ENCODE measurements at places on chromosomes 13 and 19.
A peak's percentile ranks its signal among the peaks of the same experiment; 100 is the strongest.

DNA sequence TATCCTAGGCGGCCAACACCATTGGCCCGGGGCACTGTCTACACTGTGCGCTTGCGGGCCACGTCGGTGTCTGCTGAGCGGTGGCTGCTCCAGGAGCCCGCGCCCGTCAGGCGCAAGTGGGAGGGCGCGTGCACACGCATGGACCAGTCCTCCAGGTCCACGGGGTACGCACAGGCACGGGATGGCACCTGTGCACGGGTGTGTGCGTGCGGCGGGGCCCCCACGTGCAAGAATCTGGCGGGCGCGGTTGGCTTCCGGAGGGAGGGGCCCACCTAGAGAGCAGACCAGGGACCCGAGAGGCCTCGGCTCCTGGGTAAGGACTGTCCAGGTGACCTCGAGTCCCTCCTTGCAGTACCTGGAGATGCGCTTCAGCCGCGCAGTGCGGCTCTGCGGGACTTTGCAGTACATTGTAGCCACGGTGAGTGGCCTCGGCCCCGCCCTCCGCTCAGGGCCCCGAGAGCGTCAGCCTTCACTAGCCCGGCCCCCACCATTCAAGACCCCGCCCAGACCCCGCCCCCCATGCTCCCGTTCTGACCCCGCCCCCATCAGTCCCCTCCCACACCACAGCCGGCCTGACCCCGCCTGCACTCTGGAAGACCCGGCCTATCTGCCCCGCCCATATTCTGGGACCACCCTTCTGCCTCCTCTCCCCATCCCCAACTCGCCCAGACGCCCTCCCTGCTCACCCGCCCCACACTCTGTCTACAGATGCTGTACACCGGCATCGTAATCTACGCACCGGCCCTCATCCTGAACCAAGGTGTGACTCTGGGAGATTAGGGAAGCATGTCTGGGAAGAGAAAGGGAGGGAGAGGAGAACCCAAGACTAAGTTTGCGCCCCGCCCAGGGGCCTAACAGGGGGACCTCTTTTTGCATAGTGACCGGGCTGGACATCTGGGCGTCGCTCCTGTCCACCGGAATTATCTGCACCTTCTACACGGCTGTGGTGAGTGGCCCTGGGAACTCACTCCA, 2.3 kb downstream of the SLC5A5 start:
- DNase-seq, result peak; percentile 41

- DNase-seq, result no peak
Observed at GRCh38 chr19:46081928-46082727, 41.3 kb upstream of the IGFL4 start.

DNA sequence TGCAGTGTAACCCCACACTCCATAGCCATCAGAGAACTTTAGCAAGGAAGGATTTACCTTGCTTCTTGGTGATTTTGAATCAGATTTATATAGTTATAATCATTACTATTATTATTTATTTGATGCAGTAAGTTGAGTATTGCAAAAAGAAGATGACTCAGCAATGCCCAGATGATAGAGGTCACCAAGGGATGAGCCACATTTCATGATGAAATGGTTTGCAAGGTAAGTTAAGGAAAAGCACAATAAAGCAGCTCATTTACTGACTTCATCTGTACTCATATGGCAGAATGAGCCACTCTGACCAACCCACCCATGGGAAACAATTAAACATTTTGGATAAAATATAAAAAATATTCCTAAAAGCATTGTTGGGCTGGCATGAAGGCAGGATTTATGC, 59.1 kb downstream of the AKAP11 start:
- no peak for DNase-seq

DNA sequence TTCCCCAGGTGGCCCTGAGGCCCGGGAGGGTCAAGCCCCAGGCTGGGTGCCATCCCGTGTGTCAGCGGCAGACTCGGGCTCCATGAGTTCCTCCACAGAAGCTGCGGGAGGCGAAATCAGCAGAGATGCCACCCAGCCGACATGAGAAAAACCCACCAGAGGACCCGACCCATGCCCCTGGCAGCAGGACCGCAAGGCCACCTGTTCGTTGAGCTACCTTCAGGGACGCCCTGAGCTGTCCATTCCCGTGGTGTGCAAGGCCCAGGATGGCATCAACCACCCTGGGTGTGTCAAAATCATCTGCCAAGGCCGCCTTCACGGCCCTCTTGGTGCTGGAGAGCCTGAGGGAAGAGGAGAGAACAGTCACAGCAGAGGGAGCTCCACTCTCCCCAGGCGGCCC, 30.4 kb downstream of the NAXD start:
- DNase-seq, result no peak

DNA sequence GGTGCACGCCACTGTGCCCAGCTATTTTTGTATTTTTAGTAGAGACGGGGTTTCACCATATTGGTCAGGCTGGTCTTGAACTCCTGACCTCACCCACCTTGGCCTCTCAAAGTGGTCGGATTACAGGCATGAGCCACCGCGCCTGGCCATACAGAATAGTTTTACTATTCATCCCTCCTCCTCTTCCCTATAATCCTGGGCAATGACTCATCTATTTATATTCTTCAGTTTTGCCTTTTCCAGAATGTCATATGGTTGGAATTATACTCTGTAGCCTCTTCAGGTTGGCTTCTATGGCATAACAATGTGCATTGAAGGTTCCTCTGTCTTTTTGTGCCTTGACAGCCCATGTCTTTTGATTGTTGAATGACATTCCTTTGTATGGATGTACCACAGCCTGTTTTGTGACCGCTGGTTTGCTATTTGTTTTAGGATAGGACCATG, 22.2 kb upstream of the LRP3 start:
- DNase-seq, result no peak

GRCh38 chr13:91280801-91281200, 66.7 kb upstream of the MIR17HG start:
- no peak for DNase-seq

GRCh38 chr13:113901231-113901630, 37.4 kb upstream of the GAS6 start:
- DNase-seq, result no peak

DNA sequence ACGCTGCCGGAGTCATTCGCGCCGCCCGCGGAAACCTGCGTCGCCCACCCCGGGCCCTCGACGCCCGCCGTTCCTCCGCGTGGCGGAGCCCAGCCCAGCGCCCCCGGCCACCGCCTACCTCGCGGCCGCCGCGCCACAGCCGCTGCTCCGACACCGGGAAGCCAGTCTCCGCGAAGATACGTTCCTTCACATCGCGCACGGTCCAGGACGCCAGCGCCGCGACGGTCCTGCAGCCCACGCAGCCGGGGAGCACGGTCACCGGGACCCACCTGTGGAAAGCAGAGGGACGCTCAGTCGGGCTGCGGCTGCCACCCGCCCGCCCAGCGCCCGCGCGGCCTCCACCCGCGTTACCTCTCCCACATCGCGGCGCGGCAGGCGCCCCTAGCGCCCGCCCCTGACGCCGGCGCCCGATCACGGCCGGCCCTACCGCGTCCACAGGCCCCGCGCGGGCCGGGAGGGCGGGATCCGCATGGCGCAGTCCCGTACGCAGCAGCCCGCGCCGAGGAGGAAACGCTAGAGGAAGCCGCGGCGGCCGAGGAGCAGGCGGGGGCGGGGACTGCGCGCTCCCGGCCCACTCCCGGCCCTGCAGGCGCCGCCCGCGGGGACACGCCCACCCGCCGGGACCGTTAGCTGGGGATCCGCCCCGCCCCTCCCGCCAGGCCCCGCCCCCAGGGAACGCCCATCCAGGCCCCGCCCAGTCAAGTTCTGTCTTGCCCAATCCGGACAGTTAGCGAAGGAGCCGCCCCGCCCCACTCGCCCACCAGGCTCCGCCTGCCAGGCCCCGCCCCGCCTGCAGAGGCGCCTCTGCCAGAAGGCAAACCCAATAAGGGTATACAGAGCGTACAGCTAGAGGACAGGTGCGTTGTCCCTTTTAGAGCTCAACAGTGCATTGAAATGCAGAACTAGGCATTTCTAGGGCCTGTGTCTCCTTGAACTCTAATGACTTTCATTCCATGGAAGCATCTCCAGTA, 58.2 kb downstream of the SACS start:
- peak; percentile 97 for DNase-seq

- DNase-seq, result no peak
Observed at GRCh38 chr19:38490861-38491260, 57.4 kb downstream of the RYR1 start.

DNA sequence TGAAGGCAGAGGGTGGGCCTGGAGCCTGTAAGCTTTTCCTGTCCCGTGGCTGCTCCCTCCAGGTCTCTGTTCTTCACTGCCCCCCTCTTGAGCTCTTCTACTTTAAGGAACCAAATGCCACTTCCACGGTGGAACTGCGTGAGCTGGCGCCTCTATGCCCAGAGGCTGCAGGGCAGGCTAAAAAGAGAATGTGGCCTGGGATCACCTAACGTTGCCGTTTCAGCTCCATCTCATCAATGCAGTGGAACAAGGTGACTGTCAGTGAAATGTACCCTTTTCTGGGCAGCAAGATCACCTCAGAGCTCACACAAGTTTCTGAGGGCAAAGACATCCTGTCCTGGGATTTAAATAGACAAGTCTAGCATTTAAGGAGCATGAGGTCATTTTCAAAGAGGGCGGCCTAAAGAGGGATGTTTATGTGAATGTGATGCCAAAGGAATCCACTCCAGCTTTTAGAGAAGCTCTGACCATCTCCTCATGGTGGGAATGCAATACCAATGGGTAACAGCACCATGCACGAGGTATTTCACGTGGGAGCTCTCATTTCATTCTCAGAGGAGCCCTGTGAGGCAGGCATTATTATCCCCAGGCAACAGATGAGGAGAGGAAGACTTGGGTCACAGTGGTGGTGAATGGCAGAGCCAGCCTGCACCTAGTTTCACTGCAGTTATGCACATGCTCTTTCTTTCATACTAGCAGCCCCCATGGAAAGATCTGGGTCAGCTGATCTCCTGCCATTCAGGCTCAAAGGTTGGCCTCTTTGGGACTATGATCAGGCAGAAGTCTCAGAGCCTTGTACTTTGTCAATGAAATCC, 39.3 kb downstream of the RGCC start:
- no peak for DNase-seq

DNA sequence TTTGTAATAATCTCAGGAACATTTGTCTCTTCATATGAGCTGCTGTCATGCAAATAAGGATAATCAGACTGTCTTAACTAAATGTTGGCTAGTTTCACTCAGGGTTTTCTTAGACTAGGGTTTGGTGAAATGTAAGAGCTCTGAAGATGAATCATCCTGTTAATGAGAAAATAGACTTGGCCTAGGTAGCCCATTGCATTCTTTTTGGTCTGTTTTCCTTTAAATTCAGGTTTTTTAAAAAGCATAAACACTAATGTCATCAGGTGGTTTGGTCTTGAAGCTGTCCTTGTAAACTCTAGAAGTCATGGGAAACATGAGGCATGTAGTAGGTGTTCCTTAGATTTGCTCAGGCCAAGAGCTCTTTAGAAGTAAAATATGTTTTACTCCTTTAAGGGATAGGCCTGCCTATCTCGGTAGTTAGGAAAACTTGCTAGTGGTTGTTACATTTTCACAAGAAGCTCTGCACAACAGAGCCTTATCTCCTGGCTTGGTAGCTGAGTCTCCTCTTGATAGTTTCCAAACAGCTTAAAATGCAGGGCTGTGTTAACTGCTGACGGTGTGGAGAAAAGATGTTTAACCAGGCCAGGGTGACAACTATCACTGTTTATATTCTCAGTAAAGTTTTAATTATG, 62.0 kb upstream of the C1QTNF9B start:
- no peak for DNase-seq
